ENCODE measurements at places on chromosomes 12 and 14.
A peak's percentile ranks its signal among the peaks of the same experiment; 100 is the strongest.

- DNase-seq, result no peak
Measured at GRCh38 chr12:12379831-12380730, 23.2 kb downstream of the BORCS5 start.

GRCh38 chr12:123229051-123229450 lies 3.9 kb downstream of the MPHOSPH9 start:
- no peak for DNase-seq

GRCh38 chr14:58878439-58879139 lies 240.8 kb downstream of the DACT1 start:
- no peak for DNase-seq

GRCh38 chr12:11568155-11568761 lies 81.2 kb upstream of the ETV6 start:
- DNase-seq, result no peak

GRCh38 chr14:51929910-51930682 lies 59.2 kb upstream of the RTRAF start:
- no peak for DNase-seq

DNA sequence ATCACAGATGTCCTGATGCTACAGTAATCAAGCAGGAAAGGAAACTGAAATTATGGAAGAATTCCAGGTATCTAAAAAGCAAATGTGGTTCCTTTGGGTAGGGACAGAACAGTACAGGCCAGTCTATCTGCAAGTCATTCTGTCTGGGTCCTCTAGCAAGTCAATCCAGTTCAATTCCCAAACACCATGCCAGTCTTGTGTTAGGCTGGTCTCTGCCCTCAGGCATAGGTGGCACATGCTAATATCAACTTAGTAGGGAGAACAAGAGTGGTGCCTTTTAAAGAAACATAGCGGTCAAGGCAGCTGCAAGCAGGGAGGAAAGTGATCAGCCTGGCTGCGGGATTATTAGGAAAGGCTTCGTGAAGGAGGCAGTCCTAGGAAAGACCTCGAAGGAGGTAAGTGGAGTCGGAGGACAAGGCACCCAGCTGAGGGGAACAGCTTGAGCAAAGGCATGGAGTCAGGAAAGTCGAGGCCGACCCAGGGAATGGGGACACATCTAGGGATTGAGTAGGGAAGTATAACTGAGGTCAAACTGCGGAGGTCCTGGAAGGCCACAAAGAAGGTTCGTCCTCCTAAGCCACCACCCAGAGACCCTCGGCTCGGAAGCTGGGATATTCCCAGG lies 3.8 kb upstream of the PLEKHG6 start:
- DNase-seq, result no peak

DNA sequence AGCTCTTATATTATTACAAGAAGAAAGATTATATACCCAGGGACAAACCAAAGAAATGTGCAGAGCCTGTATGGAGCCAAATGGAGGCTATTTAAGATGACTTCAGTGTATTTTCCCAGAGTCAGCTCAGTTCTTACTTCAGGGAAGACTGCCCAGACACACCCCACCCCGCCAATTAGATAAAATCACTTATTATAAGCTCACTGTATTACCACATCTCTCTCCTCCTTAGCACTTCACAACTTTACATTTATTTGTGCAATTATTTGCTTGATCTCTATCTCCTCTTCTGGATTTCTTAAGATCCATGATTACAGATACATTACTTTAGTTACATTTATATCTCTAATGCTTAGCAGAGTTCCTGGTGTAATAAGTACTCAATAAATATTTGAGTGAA lies 24.7 kb upstream of the WDR89 start:
- no peak for DNase-seq

GRCh38 chr12:49875115-49875720 lies 28.5 kb downstream of the FAIM2 start:
- no peak for DNase-seq

GRCh38 chr12:103884316-103884715 lies 43.3 kb upstream of the NT5DC3 start:
- peak; percentile 21 for DNase-seq

DNA sequence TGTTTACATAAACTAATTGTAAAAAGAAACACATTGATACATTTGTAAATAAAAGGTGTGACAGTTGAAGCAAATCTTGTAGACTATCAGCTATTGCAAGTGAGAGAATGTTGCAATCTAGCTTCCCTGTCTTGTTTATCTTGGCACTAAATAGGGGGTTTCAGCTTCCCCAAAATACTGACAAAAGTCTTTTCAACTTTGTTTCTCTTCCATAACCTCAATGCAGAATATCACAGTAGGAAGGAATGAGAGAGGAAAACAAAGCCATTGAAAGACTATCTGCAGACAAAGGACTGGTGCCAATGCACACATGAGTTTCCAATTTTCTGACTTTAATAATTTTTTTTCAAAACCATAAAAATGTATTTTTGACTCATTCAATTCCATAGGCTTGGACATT lies 886.2 kb upstream of the MGAT4C start:
- DNase-seq, result no peak

DNA sequence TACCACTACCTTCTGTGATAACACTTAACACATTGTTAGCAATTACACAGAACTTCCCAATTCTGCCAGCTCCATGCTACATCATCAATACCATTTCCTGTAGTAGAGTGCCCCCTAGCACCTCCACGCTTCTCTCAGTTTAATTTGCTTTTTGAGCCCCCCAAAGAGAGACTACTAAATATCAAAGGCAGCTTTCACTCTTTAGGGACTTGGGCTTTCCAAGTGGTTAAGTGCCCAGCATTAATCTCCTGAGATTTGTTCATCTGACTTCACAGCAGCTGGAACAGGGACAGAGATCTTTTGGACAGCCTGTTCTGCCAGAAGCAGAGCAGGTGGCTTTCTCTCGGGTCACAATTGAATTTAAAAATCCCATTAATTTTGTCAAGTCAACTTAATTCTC lies 954.9 kb downstream of the DIO2 start:
- DNase-seq, result no peak

DNA sequence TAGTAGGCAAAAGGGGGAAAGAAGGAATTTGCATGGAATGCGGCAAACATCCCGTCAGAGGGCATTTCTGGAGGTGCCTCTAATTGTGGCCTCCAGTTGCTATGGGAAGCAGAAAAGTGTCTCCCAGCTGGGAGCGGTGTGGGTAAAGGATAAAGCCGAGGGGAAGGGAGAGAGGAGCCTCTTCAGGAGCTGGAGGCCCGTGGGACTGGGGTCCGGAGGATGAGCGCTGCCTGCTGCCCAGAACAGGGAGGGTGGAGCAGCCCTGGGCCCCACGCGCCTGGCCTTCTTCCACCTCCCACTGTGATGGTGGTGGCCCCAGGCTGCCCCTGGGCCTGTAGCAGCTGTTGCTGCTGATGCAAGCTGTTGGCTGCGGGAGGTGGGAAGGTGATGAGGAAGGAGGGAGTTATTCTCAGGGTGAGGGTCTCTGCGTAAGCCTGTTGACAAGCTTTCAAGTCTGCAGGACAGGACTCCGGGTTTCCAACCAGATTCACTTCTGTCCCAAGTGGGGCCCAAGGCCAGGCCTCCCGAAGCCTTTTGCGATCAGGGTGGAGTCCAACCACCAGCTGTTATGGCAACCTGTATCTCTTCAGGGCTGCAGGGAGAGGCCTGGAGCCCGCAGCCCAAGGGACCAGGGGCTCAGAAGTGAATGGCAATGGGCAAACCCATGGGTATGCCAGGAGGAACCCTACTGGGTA lies 19.1 kb upstream of the PGF start:
- DNase-seq, result no peak

GRCh38 chr14:52840877-52841276 lies 49.5 kb upstream of the GNPNAT1 start:
- no peak for DNase-seq

DNA sequence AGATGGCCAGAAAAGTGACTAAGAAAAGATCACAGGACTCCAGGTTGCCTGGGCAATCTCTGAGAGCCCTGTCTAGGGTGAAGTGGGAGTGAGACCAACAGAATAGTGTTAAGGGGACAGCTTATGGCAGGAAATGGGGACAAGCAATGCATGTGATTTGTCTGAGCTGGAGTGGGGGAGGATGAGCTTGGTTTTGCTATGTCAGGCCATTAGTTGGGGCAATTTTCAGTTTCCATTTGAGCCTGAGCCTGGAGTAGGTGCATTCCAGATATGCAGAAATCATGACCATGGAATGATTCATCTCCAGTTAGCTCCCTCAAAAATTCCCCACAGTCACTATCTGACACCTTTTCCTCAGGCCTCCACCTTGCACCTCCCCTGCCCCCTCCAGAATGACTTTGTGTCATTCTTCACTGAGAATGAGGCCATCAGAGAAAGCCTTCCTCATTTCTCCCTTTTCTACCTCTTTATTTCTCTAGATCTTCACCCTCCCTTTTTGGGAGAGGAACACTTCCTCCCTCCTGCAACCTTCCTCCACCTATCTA lies 150.9 kb upstream of the PLEKHG7 start:
- DNase-seq, result no peak

DNA sequence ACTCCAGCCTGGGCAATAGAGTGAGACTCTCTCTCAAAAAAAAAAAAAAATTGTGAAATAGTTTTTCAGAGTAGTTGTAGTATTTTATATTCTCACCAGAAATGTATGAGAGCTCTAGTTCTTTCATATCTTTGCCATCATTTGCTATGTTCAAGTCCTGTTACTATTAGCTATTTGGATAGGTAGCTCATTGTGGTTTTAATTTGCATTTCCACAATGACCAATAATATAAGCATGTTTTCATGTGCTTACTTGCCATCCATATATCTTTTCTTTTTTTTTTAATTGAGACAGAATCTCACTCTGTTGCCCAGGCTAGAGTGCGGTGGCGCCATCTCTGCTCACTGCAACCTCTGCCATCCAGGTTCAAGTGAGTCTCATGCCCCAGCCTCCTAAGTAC lies 8.4 kb upstream of the RIPK3 start:
- DNase-seq, result no peak

- DNase-seq, result no peak
Measured at GRCh38 chr14:24813089-24813815, 179.3 kb upstream of the GZMB start.

DNA sequence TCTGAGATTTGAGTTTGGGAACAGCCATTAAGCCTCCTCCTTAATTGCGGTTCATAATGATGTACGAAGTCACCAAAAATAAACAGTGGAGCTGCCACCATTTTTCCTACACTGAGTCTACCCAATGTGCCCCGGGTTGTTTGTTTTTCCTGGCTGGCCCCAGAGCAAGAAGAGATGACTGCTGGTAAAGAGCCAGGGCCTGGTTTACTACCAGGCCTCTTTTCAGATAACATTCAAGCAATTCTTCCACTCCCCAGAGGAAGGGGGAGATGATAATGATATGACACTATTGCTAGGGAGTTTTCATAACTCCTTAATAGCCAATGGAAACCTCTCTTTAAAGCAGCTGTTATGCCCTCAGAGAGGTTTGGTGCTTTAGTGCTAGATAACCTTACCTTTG lies 42.3 kb downstream of the BRAP start:
- no peak for DNase-seq

DNA sequence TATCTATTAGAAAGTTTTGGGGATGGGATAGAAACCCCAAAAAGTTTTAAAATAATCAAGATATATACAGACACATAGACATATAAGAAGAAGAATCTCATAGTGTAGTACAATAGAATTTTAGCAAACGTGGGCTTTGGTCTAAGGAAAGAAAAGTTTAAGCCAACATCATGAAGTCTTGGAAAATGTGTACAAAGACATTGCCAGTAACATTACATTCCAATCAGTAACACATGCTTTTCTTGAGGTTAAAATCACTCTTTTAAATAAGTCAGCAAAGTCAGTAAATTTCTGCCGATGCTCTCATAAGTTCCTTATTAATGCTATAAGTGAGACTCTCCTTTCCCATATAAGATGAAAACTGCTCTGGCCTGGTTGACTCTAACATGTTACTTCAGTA lies 201.1 kb upstream of the LRIG3 start:
- no peak for DNase-seq

GRCh38 chr12:25041006-25041741 lies 92.3 kb upstream of the BCAT1 start:
- no peak for DNase-seq

- no peak for DNase-seq
Measured at GRCh38 chr14:65101631-65102440, 481 bp downstream of the MAX start.

DNA sequence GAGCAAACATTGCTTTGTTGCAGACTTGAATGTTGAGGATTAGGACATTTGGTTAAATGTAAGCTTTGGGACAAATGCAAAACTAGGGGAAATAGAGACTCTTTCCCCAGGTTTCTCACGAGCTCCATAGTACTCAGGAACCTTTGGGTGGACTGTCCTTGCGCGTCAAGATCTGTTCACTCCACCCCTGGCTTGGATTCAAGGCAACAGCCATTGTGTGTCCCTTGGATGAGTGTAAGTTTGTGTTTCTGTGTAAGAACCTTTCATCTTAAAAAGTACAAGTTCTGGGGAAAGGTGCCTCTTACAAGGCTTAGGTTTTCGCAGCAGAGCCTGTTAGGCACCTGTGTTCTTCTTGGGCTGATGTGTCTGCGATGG lies 3.7 kb downstream of the SUSD6 start:
- peak; percentile 56 for DNase-seq

GRCh38 chr12:106564678-106565329 lies 18.0 kb upstream of the RFX4 start:
- no peak for DNase-seq

DNA sequence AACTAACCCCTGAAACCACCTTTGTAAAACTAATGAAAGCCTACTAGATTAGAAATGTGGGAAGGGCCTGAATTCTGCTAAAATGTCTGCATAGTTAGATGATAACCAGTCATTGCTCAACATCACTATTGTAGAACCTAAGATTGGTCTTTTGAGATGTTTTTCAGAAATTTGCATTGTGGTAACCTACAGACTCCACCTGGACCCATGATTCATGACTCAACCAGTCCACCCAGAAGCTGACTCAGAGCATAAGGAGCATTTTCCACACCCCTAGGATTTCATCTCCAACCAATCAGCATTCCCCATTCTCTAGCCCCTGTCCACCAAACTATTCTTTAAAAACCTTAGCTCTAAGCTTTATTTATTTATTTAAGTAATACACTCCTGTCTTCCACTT lies 30.4 kb upstream of the CHGA start:
- no peak for DNase-seq

GRCh38 chr12:9813821-9814798 lies 13.2 kb upstream of the KLRF1 start:
- no peak for DNase-seq

- peak; percentile 69 for DNase-seq
Measured at GRCh38 chr12:29054858-29055663, 94.0 kb upstream of the FAR2 start.

- DNase-seq, result no peak
Measured at GRCh38 chr14:36955376-36955775, 217.0 kb downstream of the SLC25A21 start.

Measured in G401 (cell line).